AG09309 (cell line): ENCODE measurements at places on chromosomes 2 and 18.

DNA sequence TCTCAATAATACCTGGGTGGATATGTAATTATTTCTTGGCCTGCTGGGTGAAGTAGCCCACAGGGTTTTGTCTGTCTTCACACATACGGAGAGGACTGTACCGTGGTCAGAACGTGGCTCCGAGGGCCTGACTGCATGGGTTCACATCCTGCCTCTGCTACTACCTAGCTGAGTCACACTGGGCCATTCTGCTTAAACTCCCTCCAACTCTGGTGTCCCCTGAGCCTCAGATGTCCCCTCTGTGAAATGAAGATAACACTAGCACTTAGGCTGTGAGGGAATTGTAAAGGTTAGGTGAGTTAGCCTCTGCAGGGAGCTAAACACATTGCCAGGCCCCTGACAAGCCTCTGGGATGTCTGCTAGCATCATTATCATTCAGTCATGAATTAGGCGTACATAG, 120.1 kb upstream of the NABP1 start:
- no peak for DNase-seq

DNA sequence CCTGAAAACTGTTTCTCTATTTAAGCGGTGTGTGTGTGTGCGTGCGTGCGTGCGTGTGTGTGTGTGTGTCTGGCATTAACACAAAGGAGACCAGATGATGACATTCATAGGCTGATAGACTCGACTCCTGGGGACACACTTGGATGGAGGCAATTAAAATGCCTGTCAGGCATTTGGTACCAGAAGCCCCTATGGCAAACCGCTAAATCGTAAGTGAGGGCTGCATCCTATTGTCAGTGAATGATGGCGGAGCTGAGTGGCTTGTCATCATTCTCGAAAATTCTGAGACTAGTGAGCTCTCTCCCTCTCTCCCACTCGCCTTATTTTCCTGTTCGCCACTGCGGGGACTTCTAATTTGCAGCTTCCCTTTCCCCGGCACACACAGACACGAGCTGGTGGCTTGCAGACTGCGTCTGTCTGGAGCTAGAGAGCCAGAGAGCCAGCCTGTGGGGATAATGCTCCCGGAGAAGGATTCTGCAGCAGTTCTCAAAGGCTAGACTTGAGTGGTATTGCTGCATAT, 155.4 kb downstream of the MAP2 start:
- no peak for DNase-seq

- no peak for DNase-seq
These were observed 1801.1 kb upstream of the CELF4 start for GRCh38 chr18:39366656-39367055.

- DNase-seq, result no peak
These were observed 215.6 kb upstream of the MAP2 start for GRCh38 chr2:209208211-209208610.

DNA sequence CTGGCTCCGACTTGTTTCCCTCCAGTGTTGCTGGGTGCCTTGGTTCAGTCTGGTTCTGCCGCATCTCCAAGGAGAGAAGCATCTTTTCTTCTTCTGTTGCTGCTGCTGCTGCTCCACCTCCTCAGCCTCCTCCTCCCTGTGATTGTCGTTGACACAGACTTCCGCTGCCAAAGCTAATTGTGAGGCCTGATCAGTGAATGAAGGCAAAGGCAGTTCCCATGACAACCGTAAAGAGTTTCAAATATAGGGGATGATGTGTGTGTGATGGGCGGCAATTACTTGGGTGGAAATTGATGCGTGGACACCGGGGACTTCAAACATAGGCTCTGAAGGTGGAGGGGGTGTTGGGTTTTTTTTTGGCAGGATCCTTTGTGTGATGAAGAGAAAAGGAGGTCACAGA, 13.7 kb downstream of the TET3 start:
- DNase-seq, result no peak

GRCh38 chr2:85611217-85611704, 605 bp downstream of the C2orf68 start:
- DNase-seq, result no peak

- no peak for DNase-seq
These were observed 41.3 kb upstream of the GYPC start for GRCh38 chr2:126614524-126615227.

DNA sequence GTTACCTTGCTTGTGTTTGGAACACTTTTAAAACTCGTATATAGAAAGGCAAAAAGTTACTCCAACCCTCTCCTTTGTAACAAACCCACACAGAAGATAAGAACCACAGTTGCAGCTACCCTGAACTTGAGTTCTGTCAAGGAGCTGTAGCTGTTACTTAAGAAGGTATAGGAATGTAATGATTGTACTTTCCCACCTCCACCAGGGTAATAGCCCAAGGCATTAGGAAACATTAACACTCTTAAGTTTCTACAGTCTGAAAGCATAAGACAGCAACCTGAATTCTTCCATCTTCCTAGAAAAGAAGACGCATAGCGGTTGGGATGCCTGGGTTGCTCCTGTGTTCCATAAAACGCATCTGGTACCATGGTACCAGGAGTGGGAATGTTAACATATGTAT, 43.0 kb downstream of the ITGA4 start:
- DNase-seq, result no peak

DNA sequence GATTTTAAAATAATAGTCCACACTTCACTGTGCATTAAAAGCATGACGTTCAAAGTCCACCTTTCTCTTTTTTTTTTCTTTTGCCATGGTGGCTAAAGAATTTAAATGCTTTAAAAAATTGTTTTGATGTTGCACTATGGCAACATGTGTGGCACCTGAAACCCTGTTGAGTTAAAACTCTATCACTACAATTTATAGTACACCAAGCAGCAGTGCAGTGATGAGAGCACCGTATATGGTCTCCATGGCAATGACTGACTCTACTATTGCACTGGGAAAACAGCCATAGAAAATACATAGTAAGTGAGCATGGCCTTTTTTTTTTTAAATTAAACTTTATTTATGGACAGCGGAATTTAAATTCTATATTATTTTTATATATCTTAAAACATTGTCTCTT, 298.8 kb downstream of the FIGN start:
- DNase-seq, result no peak

DNA sequence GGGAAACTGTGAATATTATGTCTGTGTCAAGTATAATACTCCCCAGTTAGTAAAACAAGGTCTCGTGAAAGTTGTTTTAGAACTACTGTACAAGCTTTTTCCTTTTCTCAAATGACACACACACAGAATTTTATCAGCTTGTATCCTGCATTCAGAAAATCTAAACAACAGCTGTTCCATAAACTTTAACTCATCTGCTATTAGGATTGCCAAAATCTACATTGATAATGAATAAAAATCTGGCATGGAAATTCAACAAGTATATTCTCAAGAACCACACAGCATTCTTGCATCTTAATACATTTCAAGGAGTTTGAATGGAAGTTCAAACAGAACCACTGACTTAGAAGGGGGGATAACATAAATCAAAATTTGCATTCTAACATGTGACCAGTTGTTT, 151.2 kb downstream of the SLC39A10 start:
- DNase-seq, result no peak

DNA sequence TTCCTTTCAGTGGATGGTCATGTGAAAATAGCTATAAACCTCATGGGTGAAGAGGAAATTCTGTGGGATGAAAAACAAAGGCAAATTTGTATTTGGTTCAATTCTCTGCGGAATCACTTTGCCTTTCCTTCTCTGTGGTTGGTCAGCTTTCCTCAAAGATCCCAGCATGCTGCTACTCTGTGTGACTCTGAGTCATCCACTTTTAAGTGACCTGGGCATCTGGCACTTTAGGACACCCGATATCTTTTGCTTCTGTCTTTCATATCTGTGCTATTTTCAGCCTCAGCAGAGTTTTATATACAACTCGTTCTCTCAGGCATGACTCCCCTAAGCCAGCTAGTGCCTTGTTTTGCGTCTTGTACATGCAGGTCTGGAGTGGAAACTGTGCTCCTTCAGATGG, 217.0 kb upstream of the PIEZO2 start:
- DNase-seq, result peak; percentile 3

DNA sequence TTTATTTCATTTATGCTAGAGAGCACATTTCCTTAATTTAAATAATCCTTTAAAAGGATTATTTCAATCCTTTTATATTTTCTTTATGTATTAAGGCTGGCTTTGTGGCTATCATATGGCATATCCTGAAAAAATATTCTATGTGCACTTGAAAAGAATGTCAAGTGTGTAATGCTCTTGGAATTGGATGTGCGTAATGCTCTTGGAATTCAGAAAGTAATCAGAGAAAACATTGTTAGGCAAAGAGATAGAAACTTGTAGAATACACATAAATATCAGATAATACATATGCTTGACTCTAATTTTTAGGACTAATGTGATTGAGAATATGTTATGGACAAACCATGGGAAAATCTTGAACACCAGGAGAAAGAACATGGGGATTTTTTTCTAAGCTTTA, 197.5 kb upstream of the COL3A1 start:
- DNase-seq, result no peak

DNA sequence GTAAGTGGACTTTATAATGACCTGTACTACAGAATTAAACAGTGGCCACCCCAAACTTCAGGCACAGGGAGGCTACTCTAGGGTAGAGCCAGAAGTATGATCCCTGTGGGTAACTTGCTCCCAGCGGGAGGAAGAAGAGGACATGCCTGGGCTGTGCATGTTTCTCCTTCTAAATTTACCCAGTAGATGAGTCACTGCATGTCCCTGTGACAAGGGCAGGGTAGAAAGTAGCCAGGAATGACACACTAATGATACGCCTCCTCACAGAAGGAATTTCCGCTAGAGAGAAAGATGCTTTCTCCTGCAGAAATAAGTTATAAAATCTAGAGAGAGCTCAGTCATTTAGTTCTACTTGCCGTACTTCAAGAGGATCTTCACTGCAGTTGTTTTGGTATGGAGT, 7.5 kb downstream of the ACYP2 start:
- peak; percentile 37 for DNase-seq

DNA sequence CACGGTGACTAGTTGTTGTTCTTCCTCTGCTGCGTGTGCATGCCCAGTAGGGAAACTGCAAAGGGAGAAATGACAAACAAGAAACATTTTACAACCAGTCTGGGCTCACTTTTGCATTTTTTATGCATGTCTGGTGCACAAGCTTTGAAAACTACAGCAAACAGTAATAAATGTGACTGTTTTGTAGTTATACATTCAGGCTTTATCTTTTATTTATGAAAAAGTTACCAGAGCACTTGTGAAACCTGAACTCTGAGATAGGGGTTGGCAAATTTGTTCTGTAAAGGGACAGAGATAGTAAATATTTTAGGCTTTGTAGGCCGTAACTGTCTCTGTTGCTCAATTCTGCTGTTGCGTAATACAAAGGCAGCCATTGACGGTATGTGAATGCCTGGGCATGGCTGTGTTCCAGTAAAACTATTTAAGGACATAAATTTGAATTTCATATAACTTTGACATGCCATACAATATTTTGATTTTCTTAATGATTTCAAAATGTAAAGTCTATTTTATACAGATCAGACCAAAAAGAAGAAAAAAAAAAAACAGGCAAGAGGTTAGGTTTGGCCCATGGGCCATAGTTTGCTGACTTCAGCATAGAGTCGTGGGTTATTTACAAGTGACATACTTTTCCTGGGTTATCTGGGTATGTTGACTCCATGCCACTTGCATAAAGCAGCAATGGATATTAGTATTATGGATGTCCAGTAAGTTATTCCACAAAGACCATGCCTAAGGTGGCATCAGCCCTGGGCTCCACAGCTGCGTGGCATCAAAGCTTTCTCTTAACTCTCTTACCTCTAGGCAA, 53.6 kb upstream of the EML6 start:
- peak; percentile 49 for DNase-seq

GRCh38 chr2:113039158-113039557, 13.5 kb downstream of the IL36B start:
- DNase-seq, result no peak

- DNase-seq, result no peak
These were observed 33.9 kb upstream of the GORASP2 start for GRCh38 chr2:170895023-170895757.

GRCh38 chr2:205937211-205937610, 148.8 kb downstream of the INO80D start:
- no peak for DNase-seq

GRCh38 chr2:1968988-1969700, 224.8 kb upstream of the PXDN start:
- no peak for DNase-seq

- no peak for DNase-seq
These were observed 105.3 kb downstream of the COMMD1 start for GRCh38 chr2:62010632-62011256.

DNA sequence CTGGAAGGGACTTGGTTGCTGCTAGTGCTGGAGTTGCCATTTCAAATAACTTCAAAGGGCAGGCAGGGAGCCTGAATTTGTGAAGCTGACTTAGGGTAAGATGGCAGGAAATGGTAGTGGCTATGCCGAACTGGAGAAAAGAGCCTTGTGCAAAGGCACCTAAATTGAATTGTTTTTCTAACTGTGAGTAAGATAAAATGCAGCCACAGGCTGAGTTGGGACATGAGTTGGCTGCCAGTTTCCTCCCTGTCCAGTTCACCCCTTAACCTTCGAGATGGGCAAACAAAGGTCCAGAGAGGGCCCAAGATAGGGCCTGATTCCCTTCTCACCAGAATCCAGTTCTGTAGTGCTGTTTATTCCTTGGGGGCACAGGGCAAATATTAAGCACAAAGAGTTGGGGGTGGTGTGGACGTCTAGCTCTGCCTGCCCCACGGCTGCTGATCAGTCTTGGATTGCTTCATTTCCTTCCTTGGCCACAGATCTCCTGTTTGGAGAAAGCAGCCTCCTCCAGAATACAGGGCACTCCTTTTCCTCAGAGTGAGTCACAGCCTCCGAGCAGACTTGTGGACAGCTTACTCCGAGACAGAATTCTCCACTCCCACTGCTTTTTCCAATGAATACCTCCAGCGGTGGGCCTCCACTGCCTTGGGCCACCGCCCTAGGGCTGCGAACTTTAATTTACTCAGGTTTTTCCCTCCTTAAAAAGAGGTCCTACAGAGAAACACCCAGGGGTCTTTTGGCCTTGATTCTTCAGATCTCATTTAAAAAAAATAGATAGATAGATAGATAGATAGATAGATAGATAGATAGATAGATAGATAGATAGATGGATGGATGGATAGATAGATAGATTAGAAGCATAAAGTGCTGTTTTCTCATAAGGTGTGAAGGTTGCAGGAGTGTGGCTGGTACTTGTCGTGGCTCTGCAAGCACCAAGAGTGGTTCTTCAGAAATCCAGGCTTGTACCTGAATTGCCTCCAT, 18.4 kb upstream of the SLC20A1 start:
- peak; percentile 83 for DNase-seq
